RCC 7860 (cell line): ENCODE measurements at places on chromosomes 5 and 9.

GRCh38 chr5:35803191-35803651, 53.5 kb upstream of the IL7R start:
- peak; percentile 59 for DNase-seq

DNA sequence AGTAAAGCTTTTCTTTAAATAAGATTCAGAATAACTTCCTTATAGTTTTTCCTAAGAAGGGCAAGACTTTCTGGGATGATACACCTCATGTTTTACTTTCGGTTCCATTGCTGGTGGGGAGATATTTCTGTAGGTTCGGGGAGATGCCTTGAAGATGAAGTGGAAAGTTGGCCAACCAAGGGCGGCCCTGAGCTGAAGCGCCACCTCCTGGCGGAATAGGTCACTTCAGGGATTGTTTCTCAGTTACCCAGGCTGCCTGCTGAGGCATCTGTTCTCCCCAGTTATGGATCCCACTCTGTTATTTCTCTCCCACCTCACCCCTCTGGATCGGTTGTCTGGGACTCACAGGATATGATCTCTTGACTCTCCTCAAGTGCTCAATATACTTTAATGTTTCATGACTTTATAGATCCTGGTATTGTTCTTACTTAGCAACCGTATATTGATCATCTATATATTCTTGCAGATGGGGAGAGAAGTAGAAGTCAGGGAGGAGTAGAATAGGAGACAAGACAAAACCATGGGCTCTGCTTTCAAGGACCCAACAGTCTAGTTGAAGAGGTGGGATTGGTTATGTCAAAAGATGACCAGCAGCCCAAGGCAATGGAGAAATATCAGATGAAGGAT, 23.4 kb downstream of the MEGF10 start:
- peak; percentile 36 for DNase-seq

- DNase-seq: no peak
Observed at GRCh38 chr5:176810081-176810597, at the start of gene UNC5A. UNC5A (plus strand) TSS chr5:176810559; CDS start chr5:176810751, 192 bp downstream.

- no peak for DNase-seq
Observed at GRCh38 chr9:81581986-81582385, 107.4 kb downstream of the TLE1 start.

GRCh38 chr5:141838326-141839014, 39.7 kb downstream of the PCDH1 start:
- no peak for DNase-seq

DNA sequence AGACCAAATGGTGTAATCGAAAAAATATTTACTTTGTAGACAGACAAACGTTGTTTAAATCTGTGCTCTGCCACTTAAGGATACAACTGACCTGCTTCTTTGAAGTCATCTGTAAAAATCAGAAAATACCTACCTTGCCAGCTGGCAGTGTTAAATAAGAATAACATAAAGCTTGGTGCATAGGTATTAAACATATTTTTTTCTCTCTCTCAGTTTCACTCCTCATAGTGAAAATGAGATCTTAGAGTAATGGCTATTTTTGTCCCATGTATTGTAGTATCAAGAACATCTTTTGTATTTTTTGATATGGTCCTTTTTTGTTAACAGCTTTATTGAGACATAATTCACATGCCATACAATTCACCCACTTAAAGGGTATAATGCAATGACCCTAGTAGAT, 17.9 kb upstream of the RANBP17 start:
- no peak for DNase-seq

DNA sequence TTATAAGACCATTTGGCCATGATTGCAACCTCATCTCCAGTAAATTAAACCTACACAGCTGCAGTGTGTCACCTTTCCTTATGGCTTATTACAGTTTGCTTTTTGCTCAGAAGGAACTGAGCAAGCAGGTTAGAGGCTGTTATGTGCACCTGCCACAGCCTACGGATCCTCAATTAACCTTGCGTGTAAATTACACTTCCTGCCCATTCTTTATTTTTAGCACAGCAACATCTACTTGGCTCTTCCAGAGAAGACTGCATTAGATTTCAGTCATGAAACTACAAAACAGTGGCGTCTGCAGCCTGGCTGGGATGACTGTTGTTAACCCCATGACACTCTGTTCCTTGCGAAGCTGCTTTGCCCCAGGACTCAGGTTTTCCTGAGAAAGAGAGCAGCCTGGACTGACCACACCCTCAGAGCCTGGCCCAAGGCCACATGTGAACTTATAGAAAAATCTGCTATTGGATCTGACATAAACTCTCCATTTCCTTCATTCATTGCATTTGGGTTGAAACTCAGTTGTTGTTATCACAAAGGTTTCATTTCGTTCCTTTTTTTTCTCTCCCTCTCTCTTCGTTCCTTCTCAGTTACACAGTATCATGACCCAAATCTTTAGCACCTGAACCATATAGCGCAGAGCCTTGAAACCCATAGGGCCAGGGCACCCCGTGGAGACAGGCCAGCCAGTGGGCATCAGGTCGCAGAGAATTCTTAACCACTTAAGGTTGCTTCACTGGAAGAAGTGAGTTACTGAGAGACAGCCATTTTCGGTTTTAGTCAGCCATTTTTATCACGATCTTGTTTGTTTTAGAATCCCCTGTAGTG, 138.6 kb downstream of the PALM2AKAP2 start:
- DNase-seq: no peak

- DNase-seq: no peak
Observed at GRCh38 chr5:34486849-34487158, 169.3 kb upstream of the RAI14 start.

- DNase-seq: no peak
Observed at GRCh38 chr5:55407984-55408383, 100.2 kb downstream of the MTREX start.

GRCh38 chr5:44622331-44622730, 186.4 kb upstream of the MRPS30 start:
- DNase-seq: no peak

DNA sequence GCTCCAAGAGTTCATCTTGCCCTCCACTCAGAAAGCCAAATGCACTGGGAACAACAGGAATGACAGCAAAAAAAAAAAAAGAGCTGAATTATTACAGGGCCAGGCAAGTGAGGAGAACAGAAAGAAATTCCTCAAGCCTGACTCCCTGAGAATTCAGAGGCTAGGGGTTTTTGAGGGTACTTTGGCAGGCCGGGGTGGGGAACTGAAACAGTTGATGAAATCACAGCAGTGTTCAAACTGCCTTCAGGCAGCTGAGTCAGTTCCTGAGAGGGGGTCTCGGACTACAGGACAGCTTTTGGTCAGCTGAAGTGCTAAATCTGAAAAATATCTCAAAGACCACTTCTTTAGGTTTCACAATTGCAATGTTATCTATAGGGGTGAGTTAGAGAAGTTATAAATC, 419.4 kb downstream of the SEMA5A start:
- no peak for DNase-seq

DNA sequence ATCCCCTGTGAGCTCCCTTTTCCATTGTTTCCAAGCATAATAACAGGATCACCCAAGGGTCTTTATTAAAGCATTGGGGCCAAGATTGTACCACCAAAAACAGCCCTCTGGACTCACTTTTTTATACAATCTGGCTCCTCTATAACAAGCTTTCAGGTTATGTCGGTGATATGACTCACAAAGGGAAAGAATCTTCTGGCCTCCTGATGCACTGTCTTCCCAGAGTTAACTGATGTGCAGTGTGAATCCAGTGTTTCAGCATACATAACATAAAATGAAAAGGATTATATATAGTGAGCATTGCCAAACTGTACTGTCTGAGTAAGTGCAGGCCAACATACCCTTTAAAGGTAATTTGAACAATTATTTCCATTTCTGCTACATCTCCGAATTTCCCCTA, 33.9 kb upstream of the MAN2A1 start:
- DNase-seq: peak; percentile 36

GRCh38 chr5:107337281-107337680, 333.5 kb downstream of the EFNA5 start:
- no peak for DNase-seq

DNA sequence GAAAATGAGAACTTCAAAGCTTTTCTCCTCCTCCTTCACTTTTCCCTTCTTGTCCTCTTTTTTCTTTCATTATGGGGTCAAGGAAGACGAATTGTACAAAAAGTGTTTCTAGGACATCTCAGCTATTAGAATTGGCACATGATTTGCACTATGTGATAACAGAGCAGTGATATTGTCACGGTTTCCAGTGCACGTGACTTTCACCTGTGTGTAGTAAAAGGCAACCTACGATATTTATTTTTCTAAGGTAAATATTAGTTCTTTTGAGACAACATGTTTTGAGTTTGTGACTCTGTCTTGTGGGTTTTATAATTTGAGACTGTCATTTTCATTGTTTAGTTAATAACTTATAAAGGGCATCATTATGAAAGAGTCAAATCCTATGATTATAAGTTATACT, 213.1 kb downstream of the PSAT1 start:
- no peak for DNase-seq

DNA sequence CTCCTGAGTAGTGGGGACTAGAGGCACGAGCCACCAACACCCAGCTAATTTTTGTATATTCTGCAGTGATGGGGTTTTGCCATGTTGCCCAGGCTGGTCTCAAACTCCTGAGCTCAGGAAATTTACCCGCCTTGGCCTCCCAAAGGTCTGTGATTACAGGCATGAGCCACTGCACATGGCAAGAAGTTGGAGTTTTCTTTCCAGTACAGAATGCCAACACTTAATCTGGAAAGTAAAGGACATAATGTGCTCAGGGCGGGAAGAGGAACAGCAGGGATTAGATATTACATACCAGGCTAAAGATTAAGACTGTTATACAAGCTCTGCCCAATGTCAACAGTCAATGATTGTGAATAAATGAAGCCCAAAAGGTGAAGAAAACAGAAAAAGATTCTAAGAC, 47.2 kb upstream of the AGXT2 start:
- DNase-seq: no peak

DNA sequence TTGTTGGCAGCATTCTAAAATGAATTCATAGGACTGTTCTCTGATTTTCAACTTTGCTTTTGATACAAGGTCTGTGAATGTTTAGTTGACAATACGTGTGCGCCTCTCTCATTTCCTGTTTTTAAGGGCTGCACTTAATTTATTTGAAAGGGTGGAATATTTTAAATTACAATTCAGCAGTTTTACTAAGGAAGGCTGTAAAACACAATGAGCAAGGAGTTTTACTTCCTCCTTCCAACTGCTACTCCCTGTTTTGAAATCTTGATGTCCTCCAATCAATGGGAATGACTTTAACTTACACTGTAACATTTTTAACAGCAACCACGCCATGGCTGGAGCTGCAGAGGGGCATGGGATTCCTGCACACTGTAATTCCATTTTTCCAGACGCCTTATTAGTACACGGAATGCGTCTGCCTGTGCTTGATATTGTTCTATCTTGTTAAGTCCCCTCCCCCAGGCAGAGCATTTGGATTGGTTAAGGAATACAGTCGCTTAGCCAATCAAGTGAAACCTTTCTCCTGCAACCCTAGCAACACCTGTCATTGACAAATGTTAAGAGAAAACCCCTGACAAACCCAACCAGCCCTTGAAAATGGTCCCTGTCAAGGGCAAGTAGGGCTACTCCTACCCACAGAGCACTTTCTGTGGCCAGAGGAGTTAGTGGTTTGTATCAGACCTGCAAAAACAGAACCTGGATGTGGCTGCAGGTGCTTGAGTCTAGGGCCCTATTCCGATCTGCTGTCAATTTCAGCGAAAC, 12.5 kb upstream of the ZSWIM6 start:
- DNase-seq: no peak

DNA sequence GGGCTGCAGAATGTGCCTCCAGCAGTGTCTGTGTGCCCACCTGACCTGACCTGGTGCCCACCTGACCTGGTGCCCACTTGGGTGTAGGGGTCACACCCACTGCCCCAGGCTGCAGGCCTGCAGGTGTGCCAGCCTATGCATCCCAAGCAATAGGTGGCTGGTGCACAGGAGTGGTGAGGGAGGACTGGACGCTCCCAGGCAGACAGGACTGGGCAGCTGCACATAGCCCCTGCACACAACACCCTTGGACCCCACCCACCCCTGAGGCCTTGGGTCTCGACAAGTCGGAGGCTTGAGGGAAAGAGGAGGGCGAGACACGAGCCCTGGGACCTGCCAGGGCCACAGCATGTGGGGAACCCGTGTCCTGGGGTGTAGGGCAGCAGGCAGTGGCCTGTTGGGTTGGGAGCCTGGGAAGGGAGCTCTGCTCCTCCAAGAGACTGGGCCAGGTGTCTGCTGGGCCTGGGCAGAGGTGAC, 10.8 kb upstream of the NRARP start:
- no peak for DNase-seq

DNA sequence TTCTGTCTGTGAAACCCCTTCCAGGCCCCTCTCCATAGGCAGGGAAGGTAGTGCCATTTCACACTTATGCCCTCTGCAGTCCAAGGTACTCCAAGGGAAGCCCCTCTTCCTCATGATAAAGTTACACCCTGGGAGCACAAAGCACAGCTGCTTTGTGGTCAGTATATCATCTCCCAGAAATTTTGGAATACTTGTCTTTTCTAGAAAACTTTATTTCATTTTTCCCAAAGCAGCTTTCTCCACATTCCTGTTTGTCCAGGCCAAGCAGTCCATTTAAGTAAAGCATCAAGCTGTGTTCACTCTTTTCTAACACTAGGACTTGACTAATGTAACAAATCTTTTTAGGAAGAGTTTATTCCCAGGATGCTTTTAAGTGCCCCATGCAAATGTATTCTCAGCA, 371.8 kb upstream of the RGMB start:
- no peak for DNase-seq

DNA sequence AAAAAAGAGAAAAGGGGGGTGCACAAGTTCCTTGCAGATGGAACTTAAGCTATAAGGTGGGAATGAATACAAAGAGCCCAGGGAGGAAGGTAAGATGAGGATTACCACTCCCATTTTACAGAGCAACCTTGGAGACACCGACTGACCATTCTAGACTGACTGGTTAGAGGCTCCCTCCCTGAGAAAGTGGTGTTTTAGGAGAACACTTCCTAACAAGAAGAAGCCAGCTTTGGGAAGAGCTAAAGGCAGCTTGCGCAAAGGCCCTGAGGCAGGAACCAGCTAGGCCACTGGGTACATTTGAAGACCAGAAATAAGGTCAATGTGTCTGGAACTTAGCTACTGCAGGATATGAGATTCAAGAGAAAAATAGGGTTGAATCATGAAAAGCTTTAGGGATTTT, 38.6 kb downstream of the SPARC start:
- DNase-seq: no peak

GRCh38 chr5:41457094-41457493, 53.3 kb downstream of the PLCXD3 start:
- DNase-seq: no peak
